Activated B cell treated with CpG ODN at 0.5 μM for 24 hours (primary cell): ENCODE measurements at places on chromosomes 12 and 14. TPM values are rescaled to one million over a fixed set of nuclear protein-coding genes. Genes with fewer than 3 reads are reported as not detected.

DNA sequence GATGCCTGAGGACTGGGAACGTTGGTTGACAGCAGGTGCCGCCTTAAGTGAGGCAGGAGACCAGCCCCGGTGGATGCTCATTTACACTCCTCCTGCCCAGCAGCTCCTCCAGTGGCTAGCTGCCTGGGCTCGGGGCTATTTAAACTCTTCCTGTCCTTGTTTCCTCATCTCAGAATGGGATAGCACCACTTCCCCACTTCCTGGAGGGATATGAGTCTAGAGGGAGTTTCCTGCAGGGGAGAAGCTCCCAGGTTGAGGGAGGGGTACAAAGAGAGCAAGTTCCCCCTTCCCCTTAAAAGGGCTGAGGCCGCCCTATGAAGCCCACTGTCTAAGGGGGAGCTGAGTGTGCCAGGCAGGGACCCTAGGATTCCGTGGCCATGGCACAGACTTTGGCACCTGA, 311.2 kb downstream of the AACS start:
- H3K27ac ChIP-seq, result no peak overlapping the region
- no peaks in the 10 kb centered on the region for H3K36me3 ChIP-seq
- H3K4me3 ChIP-seq, result no peak overlapping the region
- no peaks in the 10 kb centered on the region for H3K4me1 ChIP-seq
- DNase-seq, result no peak

- no peak overlapping the region for H3K27ac ChIP-seq
- no peaks in the 10 kb centered on the region for H3K4me1 ChIP-seq
- H3K4me3 ChIP-seq, result no peak overlapping the region
- H3K36me3 ChIP-seq, result no peaks in the 10 kb centered on the region
These were observed 70.6 kb downstream of the B4GALNT3 start for GRCh38 chr12:530308-530707.

- H3K4me1 ChIP-seq, result peaks cover 8% of the 10 kb centered on the region
- no peaks in the 10 kb centered on the region for H3K36me3 ChIP-seq
- DNase-seq, result no peak
These were observed 4.8 kb downstream of the LRP1 start for GRCh38 chr12:57133013-57133569.

The TBX3 gene
- total RNA-seq, result not detected in 2 replicates

DNA sequence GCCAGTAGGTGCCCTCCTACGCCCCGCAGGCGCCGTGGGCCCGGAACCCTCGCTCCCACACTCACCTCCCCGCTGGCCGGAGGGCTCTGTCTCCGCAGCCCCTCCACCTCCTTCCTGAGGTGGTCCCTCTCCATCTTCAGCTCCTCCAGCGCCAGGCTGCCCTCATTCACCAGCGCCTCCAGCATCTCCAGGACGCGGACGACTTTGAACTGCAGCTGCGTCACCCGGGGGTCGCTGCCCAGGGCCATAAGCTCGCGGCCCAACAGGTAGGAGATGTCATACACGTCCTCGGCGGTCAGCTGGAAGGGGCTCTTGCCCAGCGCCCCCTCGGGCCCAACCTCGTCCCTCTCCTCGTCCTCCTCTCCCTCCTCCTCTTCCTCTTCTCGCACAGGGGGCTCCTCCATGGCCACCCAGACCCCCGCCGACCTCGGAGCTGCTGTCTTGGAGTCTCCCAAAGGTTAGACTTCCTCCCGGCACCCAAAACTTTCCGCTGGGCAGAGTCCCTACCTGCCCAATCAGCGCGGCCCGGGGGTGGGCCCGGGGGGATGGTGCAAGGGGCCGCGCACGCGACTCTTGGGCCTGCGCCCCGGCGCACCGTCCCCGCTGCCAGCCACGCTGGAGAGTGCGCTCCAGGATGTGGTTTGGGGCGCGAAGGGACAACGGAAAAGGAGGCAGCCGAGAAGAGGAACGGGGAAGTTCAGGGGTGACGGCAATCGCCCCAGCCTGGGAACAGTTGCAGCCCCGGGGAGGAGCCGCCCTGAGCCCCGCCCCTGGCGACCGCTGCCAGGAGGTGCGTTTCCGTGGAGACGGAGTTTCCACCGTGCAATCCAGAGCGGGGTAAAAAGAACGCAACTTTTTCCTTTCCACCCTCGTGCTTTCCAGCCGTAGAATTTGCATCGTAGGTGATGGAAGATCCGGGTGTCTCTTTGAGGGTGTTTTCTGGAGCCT, at the start of gene RILPL2:
Gene RILPL2, minus strand, starts transcription at position 668 of the 948 bp plus-strand sequence. Its CDS starts 264 bp downstream, at position 404.
- H3K36me3 ChIP-seq, result peaks cover 12% of the 10 kb centered on the region
- peak; percentile 93 for DNase-seq
- H3K27me3 ChIP-seq, result no peaks in the 10 kb centered on the region
- H3K4me3 ChIP-seq, result peak within 1 kb of the TSS; percentile 98
- H3K27ac ChIP-seq, result peak within 1 kb of the TSS; percentile 97

The RND1 gene
- total RNA-seq, result 4.9 and 5.9 TPM in 2 replicates

GRCh38 chr12:110845339-110845682, 1.5 kb upstream of the CCDC63 start:
- no peaks in the 10 kb centered on the region for H3K36me3 ChIP-seq
- H3K27ac ChIP-seq, result no peak overlapping the region
- H3K4me1 ChIP-seq, result peaks cover 8% of the 10 kb centered on the region
- H3K27me3 ChIP-seq, result peaks cover 14% of the 10 kb centered on the region

The GUCY2C gene
- 0.22 and 0.32 TPM in 2 replicates for total RNA-seq

- H3K27ac ChIP-seq, result no peak overlapping the region
- H3K27me3 ChIP-seq, result peaks cover 27% of the 10 kb centered on the region
- peaks cover 4% of the 10 kb centered on the region for H3K4me1 ChIP-seq
- no peak overlapping the region for H3K4me3 ChIP-seq
These were observed 80.8 kb downstream of the EMP1 start for GRCh38 chr12:13277293-13277692.

The KIF21A gene
- 6.1 and 7.6 TPM in 2 replicates for total RNA-seq

DNA sequence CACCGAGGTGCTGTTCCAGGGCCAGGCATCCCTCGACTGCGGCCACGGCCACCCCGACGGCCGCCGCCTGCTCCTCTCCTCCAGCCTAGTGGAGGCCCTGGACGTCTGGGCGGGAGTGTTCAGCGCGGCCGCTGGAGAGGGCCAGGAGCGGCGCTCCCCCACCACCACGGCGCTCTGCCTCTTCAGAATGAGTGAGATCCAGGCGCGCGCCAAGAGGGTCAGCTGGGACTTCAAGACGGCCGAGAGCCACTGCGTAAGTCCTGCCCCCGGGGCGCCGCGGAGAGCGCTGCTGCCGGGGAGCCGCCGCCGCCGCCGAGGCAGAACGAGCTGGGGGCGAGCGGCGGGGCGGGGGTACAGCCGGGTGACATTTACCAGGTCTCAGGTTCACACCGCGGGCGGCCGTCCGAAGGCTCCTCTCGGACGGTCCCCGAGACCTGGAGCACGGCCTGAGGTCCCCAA, 1.4 kb downstream of the PLXNC1 start:
- H3K4me1 ChIP-seq, result peaks cover 58% of the 10 kb centered on the region
- H3K36me3 ChIP-seq, result peaks cover 8% of the 10 kb centered on the region
- peak; percentile 40 for DNase-seq
- H3K27me3 ChIP-seq, result no peaks in the 10 kb centered on the region
- peak overlapping the region; percentile 70 for H3K27ac ChIP-seq
- peak overlapping the region; percentile 96 for H3K4me3 ChIP-seq

- no peaks in the 10 kb centered on the region for H3K27me3 ChIP-seq
- H3K4me1 ChIP-seq, result no peaks in the 10 kb centered on the region
- H3K4me3 ChIP-seq, result no peak overlapping the region
- H3K27ac ChIP-seq, result no peak overlapping the region
These were observed 60.8 kb upstream of the REP15 start for GRCh38 chr12:27635349-27635972.

The TSPAN8 gene
- not detected in 2 replicates for total RNA-seq

The TMTC2 gene
- 1.5 and 2.2 TPM in 2 replicates for total RNA-seq

GRCh38 chr12:76562130-76562529, 2.6 kb upstream of the OSBPL8 start:
- peaks cover 20% of the 10 kb centered on the region for H3K4me1 ChIP-seq
- no peak for DNase-seq
- H3K4me3 ChIP-seq, result no peak overlapping the region
- peaks cover 9% of the 10 kb centered on the region for H3K36me3 ChIP-seq

DNA sequence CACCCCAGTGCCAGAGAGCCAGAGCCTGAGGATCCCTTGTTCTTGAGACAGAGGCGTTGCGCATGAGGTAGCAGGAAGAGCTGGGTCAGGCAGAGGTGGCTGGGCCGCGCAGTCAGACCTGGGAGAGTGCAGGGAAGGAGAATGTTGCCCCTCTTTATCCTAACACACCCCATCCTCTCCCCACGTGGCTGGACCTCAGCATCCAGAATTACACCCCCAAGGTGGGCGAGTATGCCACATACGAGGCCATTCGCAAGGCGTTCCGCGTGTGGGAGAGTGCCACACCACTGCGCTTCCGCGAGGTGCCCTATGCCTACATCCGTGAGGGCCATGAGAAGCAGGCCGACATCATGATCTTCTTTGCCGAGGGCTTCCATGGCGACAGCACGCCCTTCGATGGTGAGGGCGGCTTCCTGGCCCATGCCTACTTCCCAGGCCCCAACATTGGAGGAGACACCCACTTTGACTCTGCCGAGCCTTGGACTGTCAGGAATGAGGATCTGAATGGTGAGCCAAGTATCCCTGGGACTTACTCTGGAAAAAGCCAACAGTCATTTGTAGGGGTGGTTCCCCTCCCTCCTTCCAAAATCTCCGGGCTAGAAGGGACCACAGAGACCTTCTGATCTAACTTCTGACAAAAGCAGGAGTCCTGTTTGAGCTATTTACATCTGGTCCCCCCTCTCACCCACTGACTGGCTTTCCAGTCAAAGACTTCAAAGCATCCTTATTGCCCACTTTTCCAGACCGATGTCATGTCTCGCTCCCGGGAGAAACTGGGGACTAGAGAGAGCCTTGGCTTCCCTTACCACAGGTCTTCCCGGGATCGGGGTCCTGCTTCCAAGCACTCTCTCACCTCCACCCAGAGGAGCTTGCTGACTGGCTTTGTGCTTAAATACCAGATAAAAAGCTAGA, 6.1 kb downstream of the MMP14 start:
- H3K27me3 ChIP-seq, result peaks cover 5% of the 10 kb centered on the region
- H3K27ac ChIP-seq, result no peak overlapping the region
- no peak overlapping the region for H3K4me3 ChIP-seq
- no peaks in the 10 kb centered on the region for H3K36me3 ChIP-seq
- H3K4me1 ChIP-seq, result peaks cover 3% of the 10 kb centered on the region

The SERPINA12 gene
- not detected in 2 replicates for total RNA-seq

DNA sequence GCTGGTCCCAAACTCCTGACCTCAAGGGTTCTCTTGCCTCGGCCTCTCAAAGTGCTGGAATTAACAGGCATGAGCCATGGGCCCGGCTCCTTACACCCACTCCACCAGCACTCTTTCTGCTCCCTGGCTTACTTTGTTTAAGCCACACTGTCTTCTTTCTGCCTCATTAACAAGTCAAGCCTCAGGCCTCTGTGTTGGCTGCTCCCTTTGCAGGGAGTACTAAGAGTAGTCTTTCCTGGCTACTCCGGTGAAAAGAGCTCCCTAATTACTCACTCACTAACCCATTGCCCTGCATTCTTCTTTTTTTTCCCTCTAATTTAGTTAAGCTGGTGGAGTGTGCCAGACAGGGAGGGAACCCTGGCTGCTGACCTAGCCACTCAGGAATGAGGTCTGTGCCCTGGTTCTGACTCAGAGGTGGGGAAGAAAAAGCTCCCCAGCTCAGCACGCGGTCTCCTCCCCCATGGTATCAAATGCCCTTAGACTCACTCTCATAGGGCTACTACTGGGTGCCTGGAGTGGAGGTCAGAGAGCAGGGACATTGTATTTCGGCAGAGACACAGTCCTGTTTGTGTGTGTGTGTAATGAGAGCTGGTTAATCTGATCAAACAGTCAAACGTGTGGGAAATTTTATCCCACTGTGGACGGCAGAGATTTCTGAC, 19.8 kb downstream of the GALNT6 start:
- peaks cover 30% of the 10 kb centered on the region for H3K36me3 ChIP-seq
- H3K27me3 ChIP-seq, result no peaks in the 10 kb centered on the region
- H3K4me1 ChIP-seq, result peaks cover 58% of the 10 kb centered on the region

GRCh38 chr14:97276573-97276972, 479.4 kb downstream of the VRK1 start:
- peaks cover 3% of the 10 kb centered on the region for H3K27me3 ChIP-seq
- no peaks in the 10 kb centered on the region for H3K36me3 ChIP-seq
- no peak for DNase-seq
- H3K4me1 ChIP-seq, result no peaks in the 10 kb centered on the region

- H3K36me3 ChIP-seq, result no peaks in the 10 kb centered on the region
- H3K4me1 ChIP-seq, result no peaks in the 10 kb centered on the region
- peaks cover 24% of the 10 kb centered on the region for H3K27me3 ChIP-seq
- no peak for DNase-seq
These were observed 61.6 kb downstream of the EML1 start for GRCh38 chr14:99854831-99855230.

The IGFBP6 gene
- not detected in 2 replicates for total RNA-seq

DNA sequence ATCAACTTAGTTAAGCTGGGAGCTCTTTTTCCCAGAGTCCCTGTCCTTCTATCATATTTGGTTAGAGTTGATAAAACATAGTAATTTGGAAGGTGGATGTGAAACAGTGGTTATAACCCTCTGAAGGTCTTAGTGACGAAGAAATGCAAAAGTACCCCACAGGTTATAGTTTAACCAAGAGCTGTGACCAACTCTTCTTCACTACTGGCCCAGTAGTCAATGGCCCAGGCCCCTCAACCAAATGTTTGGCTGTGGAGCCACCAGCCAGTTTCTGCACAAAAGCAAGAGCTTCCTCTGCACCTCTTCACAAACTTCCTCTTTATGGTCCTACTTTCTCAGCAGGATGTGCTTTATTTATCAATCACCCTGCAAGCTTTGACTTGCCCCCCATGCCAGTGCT, 132.6 kb downstream of the BMP4 start:
- H3K4me1 ChIP-seq, result no peaks in the 10 kb centered on the region
- no peaks in the 10 kb centered on the region for H3K36me3 ChIP-seq
- DNase-seq, result no peak
- no peak overlapping the region for H3K27ac ChIP-seq
- no peaks in the 10 kb centered on the region for H3K27me3 ChIP-seq
